ENCODE measurements at places on chromosomes 12 and 14.

DNA sequence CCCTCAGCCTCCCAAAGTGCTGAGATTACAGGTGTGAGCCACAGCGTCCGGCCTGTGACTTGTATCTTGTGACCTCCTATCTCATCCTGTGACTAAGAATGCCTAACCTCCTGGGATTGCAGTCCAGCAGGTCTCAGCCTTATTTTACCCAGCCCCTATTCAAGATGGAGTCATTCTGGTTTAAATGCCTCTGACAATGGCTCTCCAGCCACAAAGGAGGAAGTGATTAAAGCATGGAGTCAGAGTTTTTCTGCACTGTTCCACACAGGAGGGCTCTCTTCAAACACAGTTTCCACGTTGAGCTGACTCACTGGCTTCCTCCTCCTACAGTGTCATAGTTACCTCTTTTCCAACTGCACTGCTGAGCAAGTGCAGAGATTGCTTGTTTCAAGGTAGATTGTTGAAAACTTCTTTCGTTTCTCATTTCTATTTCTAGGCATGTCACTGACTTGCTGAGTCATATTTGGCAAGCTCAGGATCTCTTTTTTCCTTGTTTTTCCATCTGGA, 383.8 kb downstream of the PCNX1 start:
- no peak for DNase-seq

DNA sequence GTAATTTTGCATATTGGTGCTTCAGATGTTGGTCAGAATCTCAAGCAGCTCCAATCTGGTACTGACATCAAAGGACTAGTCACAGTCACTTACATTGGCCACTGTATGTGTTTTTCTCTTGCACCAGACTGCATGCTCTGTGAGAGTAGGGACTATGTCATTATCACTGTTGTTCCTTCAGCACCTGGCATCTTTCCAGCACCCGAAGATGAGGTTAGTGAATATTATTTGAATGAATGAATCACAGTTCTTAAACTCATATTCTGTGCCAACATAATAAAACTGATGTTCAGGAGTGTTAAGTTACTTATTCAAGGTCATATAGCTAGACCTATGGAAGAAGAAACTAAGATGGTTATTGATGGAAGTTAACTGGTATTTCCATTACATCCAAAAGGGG, 204.5 kb upstream of the TBX3 start:
- no peak for DNase-seq

DNA sequence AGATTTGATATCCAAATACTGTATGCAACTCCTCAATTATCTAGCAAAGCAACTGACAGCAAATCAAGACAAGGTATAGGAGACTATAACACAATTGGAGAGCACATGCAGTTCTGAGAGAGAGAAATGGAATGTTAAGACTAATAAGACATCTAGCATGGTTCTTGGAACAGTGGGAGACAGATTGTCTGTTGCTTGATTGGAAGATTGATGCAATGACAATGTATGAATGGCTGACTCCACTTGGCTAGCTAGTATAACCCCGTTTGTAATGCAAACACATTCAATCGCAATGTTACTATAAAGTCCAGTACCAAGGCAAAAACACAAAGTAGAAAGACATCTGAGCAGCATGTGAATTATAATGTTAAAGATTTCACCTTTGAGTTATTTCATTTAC, 179.3 kb downstream of the RPL10L start:
- no peak for DNase-seq

GRCh38 chr12:88925454-88925853, 345.2 kb upstream of the KITLG start:
- DNase-seq, result no peak

- DNase-seq, result no peak
Observed at GRCh38 chr12:132029503-132030300, 80.0 kb downstream of the EP400 start.

DNA sequence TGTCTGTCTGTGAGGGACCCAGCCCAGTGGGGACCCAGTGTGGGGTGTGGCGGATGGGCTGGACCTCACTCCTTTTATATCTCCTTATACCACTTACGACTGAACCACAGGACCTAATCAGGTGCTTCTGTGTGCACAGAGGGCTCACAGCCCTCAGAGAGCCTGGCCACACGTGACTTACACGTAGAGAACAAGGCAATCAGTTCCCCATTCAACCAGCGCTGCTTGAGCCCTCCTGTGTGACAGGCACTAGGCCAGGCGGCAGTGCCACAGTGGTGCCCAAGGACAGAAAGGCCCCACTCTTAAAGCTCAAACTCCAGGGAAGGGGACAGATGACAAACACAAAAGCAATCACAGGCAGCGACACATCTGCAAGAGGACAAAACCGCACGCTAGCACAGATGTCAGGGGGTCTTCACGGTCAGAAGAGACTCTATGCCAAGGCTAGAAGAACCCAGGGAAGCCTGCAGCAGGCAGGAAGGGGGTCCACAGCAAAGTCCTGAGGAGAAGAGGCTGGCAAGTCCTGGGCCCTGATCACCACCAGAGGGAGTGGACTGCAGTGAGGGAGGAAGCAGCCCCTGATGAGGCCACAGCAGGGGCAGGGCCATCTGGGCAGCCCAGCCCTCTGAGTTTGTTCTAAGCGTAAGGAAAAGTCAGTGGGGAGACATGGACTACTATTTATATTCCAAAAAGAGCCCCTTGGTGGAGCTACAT, 39.3 kb downstream of the SETD3 start:
- DNase-seq, result no peak

- DNase-seq, result peak; percentile 64
Observed at GRCh38 chr14:70972107-70972976, 65.1 kb downstream of the PCNX1 start.

DNA sequence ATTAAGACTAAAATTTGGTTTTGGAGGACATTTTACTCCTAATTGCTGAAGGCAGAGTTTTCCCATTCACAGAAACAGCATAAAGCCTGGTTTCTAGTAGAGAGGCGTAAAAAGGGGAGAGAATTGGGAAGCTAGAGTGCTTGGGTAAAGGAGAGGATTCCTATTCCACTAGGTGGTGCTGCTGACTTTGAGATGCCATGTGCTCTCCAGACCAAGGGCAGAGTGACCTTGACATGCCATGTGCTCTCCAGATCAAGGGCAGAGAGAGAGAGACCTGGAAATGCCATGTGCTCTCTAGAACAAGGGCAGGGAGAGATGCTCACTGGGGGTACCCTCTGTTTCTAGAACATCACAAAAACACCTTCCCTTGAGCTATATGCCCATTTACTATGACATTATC, 176.2 kb upstream of the PDZRN4 start:
- no peak for DNase-seq

DNA sequence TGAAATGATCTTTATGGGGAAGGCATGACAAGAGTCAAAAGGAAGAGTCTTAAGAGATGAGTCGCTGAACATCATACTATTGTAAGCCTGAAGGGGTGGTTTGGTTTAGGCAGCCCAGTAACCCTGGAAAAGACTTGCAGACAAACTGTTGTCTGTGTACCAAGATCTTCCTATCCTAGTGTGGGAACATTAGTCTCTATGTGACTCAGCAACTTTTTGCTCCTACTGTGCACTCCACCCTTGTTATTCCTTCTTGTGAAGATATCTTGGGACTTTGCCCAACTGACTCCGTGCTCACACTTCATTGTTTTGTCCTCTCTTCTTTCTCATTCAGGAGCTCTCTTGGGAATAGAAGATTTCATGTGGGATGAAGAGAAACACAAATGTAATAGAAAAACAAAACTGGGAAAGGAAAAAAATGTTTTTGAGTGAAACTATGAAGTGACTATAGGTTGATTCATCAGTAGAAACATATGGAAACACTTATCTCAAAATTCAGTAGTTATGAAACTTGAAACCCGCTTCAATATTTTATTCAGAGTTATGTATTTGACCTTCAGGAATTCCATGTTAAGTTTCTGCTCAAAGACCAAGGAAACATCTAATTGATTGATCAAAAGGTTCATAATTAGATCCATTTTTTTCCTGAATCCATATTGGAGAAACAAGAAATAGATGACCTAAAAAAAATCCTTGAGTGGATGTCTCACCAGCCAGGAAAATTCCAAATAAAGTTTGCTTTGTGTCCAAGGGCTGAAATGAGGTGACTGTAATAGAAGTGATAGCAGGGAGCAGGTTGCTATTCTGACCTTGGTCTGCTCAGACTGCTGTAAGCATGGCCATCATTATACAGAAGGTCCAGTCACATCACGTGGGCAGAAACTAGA, 67.2 kb downstream of the BTG1 start:
- no peak for DNase-seq

GRCh38 chr12:94304566-94305061, 155.1 kb downstream of the CEP83 start:
- no peak for DNase-seq

DNA sequence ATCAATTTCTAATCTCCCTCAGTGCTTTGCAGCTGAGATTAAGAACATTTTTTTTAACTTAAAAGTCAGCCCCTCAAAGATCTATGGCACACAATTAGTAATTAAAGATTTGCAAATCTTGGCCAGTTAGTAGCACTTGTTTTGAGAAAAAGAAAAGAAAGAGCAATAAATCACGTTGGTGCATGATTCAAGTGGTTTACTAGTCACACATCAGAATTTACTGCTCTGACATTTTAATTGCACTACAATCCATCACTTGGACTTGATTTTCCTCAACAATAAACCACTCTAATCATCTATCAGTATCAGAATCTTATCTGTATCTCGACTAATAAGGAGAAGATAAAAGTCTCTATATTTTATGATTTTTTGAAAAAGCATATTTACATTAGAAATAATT, 154.3 kb downstream of the HELB start:
- no peak for DNase-seq

DNA sequence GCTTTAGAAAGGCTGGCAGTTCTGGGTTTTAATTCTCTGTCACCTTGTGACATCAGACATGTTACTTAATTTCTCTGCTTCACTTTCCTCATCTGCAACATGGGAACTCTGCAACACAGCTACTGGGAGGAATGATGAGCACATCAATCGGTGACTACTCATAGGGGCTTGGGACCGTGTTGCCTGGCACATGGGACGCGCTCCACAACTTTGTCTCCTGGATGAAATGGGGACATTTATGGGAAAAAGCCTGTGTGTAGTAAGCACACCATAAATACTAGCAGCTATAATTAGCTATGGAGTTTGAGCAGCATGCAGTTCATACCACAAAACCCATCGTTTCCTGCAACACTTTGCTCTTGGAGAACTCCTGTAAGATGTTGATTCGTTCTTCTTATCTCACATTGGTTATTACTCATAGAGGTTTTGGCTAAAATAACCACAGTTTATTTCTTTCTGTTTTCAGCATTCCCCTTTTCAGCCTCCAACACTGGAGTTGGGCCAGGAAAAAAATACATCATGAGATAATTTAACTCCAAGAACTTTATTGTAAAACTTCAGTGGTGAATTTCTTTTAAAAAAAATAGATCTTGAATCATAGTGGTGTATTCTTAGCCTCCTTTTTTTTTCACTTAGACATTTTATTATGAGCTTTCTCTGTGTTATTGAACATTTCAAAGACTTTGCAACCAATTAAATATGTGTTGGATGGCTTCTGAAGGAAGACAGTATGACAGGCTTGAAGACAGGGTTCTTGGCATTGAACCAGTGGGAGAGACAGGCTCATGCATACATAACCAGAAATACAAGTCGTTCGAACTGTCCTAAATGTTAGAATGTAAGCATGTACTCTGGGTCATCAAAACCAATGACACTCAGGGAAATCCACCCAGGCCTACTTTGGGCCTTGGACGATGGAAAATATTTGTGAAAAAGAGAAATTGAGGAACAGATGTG, 72.7 kb downstream of the RIN3 start:
- no peak for DNase-seq

DNA sequence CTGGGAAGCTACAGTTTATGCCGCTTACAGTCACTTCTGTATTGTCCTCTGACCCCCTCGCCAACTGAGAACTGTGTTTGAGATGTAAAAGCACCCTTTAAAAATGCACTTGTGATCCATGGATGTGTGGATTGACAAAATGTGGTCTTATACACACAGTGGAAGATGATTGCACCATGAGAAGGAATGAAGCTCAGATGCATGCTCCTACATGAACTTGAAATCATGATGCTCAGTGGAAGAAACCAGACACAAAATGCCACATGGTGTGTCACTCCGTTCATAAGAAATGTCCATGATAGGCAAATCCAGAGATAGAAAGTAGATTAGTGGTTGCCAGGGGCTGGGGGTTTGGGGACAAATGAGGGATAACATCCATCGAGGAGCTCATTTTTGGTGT, 58.0 kb downstream of the PITPNM2 start:
- DNase-seq, result no peak

DNA sequence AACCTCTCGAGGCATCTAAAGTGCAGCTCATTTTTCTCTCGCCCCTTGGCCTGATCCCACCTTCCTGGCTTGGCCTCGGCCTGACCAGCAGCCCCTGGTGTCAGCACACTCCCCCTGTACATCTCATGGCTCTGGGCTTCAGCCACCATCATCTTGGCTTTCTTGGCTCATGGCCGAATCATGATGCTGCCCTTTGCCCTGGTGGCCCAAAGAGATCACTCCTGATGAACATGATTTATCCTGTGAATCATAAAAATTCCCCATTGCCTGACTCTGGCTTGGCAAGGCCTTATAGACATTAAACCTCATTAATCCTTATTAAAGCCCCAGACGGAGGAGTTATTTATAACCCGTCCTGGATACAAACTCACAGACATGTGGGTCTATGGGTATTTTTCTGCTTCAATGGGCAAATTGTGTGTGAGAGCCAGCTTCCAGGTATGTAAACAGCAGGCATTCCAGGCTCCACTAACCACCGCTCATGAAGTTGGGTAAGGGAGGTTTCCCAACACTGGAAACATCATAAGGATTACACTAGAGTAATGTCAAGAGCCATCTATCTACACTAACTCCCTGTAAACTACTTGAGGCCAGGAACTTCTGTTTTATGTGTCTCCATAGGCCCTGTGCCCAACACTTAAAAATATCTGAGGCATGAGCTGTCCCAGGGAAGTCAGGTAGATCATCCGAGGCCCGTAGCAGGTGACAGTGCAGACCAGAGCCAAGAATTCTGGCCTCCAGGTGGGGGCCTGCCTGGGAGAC, 171.2 kb downstream of the TTC8 start:
- DNase-seq, result no peak

DNA sequence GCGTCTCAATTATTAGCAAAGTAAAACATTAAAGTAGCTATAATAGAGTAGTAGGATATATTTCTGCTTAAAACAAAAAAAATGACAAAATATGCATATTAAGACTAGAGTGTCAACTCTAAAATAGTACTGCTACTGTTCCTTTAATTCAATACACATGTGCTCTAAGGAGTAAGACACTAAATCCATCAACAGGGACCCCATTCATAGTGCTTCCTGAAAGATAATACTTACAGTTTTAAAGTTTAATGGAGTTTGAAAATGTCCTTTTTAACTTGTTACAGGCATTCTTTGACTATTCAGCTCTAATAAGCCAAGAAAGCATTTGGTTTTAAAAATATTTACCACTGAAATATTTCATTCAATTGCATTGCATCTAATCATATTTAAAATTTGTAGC, 145.2 kb downstream of the ADAMTS20 start:
- no peak for DNase-seq

DNA sequence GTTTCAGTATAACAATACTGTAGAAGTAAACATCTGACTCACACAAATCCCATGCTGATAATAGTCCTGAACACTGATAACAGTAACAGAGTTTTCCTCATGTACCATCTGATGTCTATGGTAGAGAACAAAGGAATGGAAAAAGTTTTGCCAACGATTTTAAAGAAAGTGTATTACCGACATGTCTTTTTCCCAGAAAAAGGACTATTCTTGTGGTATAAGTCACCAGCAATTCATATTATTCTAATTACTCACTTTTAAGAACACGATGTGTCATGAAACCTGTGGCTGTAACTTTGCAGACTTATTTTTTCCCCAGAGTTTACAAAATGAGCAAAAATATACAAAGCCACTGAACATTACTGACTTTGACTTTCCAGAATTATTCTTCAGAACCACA, 40.1 kb upstream of the DCN start:
- no peak for DNase-seq

- no peak for DNase-seq
Observed at GRCh38 chr14:35287431-35288013, 4.7 kb upstream of the PSMA6 start.

All from activated CD4-positive, CD25-positive, alpha-beta regulatory T cell (primary cell).